Mononuclear cell (primary cell): ENCODE measurements at places on chromosomes 16 and 17. TPM values are rescaled to one million over a fixed set of nuclear protein-coding genes. Genes with fewer than 3 reads are reported as not detected.

MPO gene
- total RNA-seq, result 0.42 TPM

TMEM88 gene
- 8.5 TPM for total RNA-seq

TMEM204 gene
- total RNA-seq, result 12.6 TPM

KRT31 gene
- total RNA-seq, result not detected

GRAPL gene
- total RNA-seq, result 5.1 TPM

CCDC47 gene
- total RNA-seq, result 38.9 TPM

MTMR4 gene
- total RNA-seq, result 18.2 TPM

KCNG4 gene
- total RNA-seq, result not detected

CD300E gene
- 64.4 TPM for total RNA-seq
